OCI-M1 (cell line): ENCODE measurements at places on chromosomes 2 and 18.
A peak's percentile ranks its signal among the peaks of the same experiment; 100 is the strongest.

DNA sequence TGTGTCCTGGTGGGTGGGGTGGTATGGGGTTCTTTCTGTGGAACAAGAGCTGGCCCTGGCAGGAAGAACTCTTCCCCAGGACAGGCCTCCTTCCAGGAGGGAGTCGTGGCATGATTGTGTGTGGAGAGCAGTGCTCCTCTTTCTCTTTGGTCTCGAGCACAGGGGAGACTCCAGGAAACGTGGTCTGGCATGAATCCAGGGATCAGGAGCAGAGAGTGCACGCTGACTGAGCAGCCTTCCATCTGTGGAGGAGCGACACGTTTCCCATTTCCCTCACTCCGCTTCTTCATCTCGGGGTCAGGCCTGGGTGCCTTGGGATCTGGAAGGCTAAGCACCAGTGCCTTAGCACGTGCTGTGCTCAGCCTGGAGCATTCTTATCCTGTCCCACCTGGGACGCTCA, 132.0 kb upstream of the HDAC4 start:
- DNase-seq: no peak

GRCh38 chr2:149160701-149161217, 122.3 kb downstream of the LYPD6B start:
- peak; percentile 19 for DNase-seq

DNA sequence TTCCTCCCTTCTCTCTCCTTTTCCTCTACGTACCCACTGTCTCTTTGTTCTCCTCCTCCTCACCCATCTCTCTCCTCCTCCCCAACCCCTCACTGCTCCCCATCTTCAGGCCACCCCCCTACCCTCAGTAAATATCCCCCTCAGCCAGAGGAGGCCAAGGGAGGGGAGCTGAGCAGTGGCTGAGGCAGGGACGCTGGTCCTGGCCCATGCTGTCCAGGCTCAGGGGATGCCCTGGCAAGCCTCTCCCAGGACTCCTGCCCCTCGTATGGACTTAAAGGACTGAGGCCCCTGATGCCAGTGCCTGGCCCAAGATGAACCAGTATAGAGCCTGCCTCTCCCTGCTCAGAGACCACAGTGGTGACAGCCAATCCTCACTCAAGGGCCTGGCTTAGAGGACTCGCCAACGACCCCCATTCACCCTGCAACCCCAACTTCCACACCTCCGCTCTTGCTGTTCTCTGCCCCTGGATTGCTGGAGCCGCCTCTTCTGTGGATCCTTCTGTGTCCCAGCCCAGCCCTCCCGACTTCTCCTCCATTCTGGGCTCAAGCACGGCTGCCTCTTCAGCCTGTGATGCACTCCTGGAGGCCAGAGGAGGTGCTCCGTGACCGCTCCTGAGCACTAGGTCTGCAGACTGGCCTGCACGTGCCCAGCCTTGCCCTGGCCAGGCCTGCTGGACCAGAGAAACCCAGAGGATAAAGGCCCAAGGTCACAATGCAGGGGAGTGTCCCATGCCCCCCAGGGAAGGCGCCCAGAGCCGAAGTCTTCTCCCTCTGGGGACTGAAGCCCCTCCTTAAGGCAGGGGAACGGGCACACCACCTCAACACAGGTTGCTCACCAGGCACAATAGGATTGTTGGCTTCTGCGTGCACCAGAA, 9.5 kb upstream of the DUSP2 start:
- no peak for DNase-seq

DNA sequence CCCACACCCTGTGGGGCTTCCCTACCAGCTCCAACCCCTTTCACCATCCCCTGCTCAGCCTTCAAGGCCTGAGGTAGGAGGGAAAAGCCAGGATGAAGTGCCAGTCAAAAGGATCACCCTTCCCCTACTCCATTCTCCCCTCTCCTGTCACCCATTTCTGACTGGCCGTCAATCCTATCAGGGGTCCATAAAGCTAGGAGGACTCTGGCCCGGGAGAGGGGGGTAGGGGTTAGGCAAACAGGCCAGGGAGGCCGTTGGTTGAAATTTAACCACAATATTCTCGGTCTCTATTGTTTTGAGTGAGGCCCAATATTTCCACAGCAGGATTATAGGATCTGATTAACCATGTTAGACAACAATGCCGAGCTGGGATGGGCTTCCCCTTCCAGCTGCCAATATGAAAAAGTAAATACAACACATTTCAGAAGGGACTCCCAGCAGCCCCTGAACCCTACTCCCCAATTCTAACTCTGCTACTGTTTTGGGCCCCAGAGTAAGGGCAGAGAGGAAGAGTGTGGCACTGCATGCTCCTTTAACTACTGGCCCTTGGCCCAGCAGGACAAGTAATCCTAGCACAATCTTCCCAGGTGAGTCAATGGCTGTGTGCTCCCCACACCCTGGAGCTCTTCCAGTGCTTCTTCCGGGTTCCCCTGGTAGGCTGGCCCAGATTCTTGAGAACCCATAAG, 10.6 kb upstream of the IHH start:
- DNase-seq: no peak

- DNase-seq: no peak
These were observed 594.9 kb upstream of the ID2 start for GRCh38 chr2:8086796-8087479.

DNA sequence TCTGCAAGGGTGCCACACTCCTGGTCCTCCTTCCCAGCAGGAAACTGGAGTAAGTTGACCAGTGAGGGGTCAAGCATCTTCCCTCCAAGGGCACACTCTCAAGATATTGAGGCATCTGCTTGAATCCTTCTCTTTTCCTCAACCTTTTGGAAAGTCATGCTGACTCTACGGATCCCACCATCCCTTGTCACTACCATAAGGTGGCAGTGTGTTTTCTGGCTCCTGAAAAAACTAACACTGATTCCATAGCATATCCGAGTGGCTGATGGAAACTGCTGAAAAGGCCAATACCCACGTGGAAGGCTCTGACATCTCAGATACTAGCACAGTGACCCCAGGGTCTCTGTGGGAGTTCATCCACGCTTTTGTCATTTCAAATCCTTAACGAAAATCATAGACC, 37.1 kb downstream of the GPR45 start:
- DNase-seq: no peak

GRCh38 chr2:106944215-106944614, 58.2 kb upstream of the ST6GAL2 start:
- no peak for DNase-seq

- no peak for DNase-seq
These were observed 71.1 kb downstream of the PIK3C3 start for GRCh38 chr18:42025974-42026625.

GRCh38 chr2:234110219-234110618, 59.7 kb downstream of the SPP2 start:
- no peak for DNase-seq

DNA sequence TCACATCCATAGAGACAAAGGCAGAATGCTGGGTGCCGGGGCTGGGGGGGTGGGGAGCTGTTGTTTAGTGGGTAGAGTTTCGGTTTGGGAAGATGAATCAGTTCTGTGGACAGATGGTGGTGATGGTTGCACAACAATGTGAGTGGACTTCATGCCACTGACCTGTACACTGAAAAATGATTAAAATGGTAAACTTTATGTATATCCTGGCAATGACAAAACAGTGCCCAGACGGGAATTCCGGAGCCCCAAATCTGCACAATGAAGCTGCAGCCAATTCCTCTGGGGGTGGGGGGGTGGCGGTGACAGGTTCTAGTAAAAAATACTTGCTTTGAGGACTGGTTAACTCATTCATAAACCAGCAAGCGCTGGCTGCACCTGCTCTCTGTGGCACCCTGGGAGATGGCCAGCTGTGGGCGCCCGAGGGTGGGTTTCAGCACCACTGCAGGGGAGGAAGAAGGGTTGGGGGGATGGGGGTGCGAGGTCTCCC, 81.8 kb upstream of the HPCAL1 start:
- DNase-seq: no peak

GRCh38 chr2:131145040-131145439, 39.9 kb downstream of the PLEKHB2 start:
- no peak for DNase-seq
